ENCODE measurements at places on chromosomes 2 and 18.

- no peak for DNase-seq
These were observed 27.7 kb upstream of the DCC start for GRCh38 chr18:52312346-52312745.

GRCh38 chr2:36708041-36708741 lies 11.7 kb downstream of the VIT start:
- DNase-seq: no peak

DNA sequence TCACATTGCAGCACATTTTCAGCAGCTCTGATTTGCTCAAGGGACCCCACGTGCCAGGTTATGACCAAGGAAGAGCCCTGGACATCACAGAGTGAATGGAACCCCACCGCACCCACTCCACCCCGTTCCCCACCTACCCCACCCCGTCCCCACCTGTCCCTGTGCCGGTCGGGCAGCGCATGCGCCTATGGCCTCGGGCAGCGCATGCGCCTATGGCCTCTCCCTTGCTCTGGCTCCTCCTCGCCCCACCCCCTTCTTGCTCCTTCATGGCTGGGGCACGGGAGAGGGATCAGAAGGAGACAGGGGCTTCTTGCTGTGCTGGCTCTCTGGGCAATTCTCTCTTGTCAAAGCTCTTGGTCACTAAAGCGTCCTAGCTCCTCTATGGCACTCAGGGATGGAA lies 371.8 kb upstream of the HS6ST1 start:
- no peak for DNase-seq

DNA sequence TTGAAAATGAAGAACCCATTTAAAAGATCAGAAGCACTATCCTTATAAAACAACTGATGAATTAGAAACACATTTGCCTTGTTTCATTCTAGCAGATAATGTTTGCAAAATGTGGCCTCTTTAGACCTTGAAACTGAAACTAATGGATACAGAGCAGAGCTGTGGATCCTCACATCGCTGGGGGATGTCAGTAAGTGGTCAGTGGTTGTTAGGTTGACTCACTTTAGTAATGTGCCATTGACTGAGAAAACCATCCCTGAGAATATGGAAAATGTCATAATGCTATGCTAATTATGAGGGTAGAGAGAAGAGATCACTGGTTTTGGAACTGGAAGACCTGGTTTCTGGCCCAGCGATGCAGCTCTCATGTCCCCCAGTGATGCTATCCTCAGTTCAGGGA lies 176.7 kb downstream of the MYO1B start:
- no peak for DNase-seq

- DNase-seq: no peak
These were observed 13.8 kb downstream of the TMEM131 start for GRCh38 chr2:97981961-97982360.

GRCh38 chr2:96236882-96237281 lies 28.3 kb upstream of the STARD7 start:
- no peak for DNase-seq

DNA sequence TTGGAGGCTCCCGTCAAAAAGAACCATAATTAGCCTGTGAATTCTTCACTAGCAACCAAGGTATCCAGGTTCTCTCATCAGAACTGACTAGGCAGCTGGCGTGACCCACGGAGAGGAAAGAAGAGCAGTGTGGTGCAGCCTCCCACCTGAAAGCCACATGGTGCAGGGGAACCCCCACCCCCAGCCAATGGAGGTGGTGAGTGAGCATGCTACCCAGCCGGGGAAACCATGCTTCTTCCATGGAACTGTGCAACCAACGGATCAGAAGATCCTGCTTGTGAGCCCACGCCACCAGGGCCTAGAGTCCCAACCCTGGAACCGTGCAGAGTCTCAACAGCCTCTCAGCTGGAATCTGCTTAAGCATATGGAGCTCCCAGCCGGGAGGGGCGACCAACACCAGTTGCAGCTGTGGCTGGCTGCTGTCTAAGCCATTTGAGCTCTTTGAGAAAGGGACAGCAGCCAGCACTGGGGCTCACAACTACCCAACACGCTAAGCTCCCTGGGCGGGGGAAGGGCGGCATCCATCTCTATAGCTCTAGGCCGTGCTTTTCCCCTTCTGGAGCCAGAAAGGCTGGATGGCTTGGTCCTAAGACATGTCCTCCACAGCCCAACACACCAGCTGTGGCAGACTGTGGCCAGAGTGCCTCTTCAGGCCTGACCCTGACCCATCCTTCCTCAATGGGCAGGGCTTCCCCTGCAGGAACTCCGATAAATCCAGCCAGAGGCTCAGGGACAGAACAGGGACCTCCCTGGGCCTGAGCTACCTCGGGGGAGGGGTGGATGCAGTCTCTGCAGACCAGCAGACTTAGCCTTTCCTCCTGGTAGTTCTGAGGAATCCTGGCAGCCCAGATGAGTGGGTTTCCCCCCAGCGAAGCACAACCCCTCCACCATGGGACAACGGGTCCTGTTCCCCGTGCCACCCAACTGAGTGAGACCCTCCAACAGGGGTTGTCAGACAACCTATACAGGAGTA lies 151.4 kb upstream of the NXPH2 start:
- DNase-seq: no peak

- DNase-seq: no peak
These were observed 59.7 kb downstream of the PTH2R start for GRCh38 chr2:208466151-208466919.

- no peak for DNase-seq
These were observed 55.9 kb upstream of the BARD1 start for GRCh38 chr2:214865400-214865799.

DNA sequence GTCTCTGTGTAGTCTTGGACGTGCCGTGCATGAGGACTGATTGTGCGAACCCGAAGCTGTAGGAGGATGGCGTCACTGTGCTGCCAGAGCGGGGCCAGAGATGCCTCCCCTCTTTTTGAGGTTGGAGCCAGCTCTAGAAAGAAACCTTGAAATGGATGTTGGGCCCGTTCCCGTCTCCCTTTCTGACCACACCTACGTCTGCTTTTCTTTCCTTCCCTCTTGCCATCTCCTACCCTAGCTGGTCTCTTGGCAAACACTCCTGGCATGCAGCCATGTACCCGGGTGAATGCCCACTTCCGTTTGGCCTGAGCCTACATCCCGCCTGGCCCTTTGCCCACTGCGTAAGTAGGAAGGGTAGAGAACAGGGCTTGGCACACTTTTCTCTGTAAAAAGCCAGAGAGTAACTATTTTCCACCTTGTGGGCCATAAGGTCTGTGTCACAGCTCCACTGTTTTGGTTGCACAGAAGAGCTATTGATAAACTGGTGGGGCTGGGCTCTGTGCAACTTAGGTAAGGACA lies 37.4 kb downstream of the SH3BP4 start:
- DNase-seq: no peak

DNA sequence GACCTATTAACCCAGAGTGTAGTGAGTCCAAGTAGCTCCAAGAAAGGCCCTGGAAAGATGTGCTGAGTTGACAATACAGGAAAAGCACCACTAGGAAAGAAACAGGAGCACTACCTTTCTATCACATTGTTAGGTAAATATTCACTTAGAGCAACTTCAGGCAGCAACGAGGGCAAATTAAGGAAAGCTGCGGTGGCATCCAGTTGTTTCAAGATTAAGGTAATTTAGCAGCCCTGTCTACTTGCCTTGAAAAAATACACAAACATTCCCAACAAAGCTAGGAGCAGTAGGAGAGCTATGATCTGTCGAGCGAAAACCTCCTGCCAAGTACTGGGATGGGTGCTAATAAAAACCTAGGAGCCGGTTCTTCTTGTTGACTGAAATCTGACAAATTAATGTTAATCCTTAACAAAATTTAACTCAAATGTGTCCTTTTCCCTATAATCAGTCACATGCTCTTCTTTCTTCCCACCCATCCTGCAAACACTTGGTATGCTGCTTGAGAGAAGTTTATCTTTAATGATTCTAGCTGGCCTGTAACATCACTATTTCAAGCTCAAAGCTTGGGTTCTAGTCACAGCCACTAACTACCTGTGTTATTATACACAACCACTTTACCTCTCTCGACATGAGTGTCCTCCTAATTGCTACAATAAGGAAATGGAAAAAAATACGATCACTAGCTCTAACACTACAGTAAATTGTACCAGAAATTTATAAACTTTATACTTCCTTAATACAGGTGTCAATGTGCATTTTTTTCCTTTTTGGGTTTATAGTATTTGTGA lies 2.0 kb downstream of the ACAA2 start:
- no peak for DNase-seq

DNA sequence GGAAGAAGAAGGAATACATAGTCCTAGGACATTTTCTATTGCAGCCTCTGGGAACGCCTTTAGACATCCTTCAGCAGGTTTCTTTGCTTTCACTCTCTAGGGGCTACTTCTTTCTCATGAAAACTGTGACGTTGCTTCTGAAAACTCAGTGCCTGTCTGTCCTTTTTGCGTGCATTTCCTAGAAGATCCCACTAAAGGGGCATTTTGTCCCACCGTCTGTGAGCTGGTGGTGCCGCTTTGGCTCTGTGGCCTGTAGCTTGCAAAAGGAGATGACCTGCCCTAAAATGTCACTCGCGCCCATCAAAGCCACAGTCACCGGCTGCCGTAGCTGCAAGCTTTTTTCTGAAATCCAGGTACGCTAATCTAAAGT lies 579 bp downstream of the STAT4 start:
- peak; percentile 65 for DNase-seq

DNA sequence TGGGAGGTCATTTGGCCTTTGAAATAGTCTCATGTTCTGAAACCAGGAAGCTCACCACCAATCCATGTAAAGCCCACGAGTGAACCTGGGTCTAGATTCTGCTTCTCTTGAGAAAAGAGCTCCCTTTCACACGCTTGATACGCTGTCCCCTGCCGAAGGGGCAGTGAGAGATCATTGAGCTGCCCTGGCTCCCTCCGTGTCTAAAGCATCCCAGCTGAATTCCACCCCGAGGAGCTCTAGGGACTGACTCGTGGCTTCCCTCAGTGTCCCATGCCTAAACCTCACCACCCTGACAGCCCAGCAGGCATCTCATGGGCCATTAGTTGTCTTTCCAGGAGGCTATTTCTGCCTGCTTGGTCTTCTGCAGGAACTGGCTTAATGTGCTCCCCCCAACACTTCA lies 68.6 kb downstream of the COL6A3 start:
- DNase-seq: no peak

- no peak for DNase-seq
These were observed 55.2 kb upstream of the UGP2 start for GRCh38 chr2:63786471-63786870.

DNA sequence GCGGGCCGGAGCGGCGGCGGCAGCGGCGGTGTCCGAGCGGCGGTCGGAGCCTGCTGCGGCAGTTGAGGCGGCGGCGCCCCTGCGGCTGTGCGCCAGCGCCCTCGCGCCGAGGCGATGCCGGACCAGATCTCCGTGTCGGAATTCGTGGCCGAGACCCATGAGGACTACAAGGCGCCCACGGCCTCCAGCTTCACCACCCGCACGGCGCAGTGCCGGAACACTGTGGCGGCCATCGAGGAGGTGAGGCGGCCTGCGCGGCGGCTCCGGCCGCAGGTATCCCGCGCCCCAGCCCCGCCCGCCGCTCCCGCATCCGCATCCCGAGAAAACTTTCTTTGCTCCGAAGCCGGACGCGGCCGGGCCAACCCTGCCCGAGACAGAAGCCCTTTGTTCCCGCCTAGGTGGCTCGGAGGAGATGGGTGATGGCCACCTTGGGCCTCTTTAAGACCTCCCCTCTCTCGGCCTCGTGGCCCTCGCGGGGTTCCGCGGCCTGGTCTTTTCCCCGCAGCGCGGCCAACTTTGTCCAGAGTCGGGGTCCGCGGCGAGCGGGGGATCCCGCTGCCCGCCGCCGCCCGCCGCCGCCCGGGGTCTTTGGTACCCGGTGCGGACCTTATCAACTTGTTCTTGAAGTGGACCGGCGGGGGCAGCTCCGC lies 504 bp downstream of the ASAP2 start:
- DNase-seq: no peak

GRCh38 chr2:105062158-105062557 lies 24.3 kb downstream of the MRPS9 start:
- no peak for DNase-seq

DNA sequence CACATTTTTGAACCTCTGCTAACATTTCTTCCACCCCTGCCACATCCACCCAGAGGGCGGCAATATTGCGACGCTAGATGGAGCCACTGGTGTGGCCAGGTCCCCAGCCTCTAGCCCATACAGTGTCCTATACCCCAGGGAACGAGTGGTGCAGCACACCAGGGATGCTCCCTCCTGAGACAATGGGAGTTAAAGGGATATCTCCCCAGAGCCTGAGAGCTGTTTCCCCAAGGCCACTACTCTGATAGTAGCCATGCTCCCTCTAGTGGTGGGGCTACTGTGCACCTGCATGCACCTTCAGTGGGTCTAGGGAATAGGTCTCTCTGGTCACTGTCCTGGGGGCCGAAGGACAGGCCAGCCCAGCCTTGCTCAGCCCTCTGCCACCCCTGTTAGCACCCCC lies 336.4 kb upstream of the FSHR start:
- no peak for DNase-seq

GRCh38 chr2:85470850-85471800 lies 52.6 kb downstream of the SH2D6 start:
- no peak for DNase-seq

DNA sequence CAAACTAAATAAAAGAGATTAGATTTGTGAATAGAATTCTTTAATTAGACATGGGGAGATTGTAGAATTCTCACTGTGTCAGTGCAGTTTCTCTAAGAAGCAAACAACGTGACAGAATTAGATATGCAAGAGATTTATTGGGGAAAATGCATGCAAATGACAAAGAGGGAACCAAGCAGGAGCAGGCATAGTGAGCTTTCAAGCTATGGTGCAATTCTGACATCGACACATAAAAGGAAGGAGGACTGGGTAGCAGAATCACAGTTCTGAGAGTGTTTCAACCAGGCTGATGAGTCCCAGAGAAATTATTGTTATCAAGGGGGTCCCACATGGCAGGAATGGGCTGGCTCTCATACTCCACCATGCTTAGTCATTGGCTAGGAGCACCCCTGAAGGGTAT lies 338.4 kb downstream of the FIGN start:
- DNase-seq: no peak

DNA sequence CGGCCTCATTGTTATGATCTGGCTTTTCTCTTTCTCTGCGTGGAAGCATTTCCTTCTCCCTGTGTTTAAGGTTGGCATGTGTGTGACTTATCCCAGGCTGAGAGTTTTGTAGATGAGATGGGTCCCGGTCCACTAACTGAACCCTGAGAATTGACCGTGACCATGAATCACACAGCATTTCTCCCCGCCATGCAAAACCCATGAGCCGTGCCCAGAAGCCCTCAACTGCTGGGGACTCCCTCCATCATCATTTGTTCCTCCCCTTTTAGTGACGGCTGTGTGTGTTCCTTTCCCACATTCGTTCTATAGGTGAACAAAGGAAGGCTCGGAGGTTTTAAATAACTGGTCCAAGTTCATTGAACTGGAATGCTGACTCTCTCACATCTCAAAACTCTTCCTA lies 30.1 kb upstream of the TXNDC2 start:
- no peak for DNase-seq

DNA sequence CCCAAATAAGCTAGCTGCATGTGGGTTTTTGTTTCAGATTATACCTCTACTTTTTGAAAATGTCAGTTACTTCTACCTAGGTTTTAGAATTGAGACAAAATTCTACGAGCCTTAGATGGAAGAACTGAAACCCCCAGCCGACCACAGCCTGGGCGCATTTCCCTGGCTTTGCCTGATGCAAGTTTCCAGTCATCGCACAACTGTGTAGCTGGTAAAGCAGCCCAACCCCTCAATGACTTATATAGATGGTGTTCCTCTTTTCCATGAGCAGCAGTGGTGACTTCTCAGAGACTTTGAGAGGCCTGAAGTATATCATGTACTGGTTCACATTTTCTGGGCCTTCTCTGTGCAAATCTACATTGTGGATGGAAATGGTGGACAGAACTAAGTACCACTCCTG lies 515.4 kb upstream of the RAB6C start:
- DNase-seq: no peak

GRCh38 chr2:47725808-47726207 lies 57.1 kb upstream of the MSH6 start:
- DNase-seq: no peak
